ENCODE measurements at places on chromosomes 7 and 10.

GRCh38 chr7:2192831-2193534, 39.8 kb downstream of the MAD1L1 start:
- no peak for DNase-seq

DNA sequence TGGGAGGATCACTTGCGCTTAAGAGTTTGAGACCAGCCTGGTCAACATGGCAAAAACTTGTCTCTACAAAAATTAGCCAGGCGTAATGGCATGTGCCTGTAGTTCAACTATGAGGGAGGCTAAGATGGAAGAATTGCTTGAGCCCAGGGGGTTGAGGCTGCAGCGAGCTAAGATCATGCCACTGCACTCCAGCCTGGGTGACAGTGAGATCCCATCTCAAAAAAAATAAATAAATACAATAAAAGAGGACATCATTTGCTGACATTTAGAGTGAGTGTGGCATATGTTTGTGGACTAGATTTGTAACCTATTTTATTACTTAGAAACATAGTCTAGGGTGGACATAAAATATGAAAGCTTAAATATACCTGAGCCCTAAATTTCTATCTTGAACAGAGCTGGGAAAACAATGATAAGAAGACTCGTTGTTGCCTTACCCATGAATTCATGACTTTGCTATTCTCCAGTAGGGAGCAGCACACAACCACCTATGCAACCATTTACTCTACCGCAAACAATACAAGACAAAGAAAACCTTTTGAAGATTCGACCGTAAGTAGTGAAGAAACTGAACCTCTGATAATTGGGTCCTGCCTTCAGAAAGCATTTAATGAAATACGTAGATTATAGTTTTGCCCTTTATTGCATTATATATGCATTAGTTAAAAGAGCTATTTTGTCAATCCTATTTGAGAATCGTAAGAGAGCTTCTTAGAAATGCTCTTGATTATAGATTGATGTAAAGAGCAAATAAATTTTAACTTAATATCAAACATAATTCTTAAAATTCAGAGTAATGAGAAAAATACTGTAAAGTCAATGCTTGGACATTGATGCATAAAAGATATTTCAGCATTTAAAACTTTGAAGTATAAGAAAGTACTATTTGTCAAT, 83.5 kb downstream of the GNAT3 start:
- DNase-seq, result peak; percentile 79

GRCh38 chr7:24843821-24844434, 86.7 kb upstream of the GSDME start:
- no peak for DNase-seq

GRCh38 chr10:103451091-103451813, 918 bp downstream of the CALHM2 start:
- DNase-seq, result peak; percentile 71

- no peak for DNase-seq
Measured at GRCh38 chr10:100565206-100565985, 29.7 kb downstream of the HIF1AN start.

GRCh38 chr10:35876248-35876647, 234.2 kb upstream of the FZD8 start:
- DNase-seq, result no peak

- DNase-seq, result no peak
Measured at GRCh38 chr10:3251172-3251571, 78.6 kb upstream of the PITRM1 start.

GRCh38 chr7:128215739-128216138, 25.3 kb upstream of the LEP start:
- DNase-seq, result no peak

DNA sequence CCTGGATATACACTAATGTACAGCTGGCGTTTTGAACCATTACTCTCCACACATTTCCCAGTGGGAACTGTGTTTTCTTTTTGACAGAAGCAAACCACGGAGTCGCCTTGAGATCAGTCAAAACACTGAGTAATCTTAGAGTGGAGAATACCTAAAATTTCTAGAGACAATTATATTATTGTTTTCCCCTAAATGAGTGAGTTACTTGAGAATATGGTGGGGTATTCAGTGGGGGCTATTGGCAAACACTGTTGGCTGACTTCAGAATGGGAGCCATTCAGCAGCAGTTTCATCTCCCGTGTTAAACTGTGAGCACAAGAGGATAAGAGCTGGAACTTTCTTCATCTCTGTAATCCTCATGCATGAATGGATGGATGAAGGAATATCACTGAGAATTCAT, 6.2 kb downstream of the IL2RA start:
- DNase-seq, result peak; percentile 51

DNA sequence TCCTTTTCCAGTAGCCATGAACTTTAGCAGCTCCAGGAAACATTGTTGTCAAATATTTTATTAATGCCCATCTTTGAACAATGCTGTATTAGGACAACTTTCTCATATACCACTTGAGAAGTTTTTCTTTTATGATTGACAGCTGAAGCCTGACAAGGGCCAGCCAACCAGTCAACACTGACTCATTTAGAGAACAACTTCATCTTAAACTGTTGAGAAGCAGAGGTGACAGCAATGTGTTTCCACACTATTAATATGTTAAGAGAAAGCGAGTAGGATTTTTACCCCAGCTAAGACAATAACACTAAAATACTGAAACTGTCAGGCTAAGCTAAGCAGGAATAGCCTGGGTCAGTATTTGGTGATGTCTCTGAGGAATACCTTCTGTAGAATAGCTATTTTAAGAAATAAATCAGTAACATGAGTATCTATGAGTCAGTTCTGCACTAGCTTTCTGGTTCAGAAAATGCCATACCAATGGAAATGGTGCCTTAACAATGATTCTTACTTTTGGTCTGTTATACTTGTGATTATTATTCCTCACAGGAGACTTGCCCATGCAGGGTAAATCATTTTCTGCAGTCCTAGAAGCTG, 168.8 kb upstream of the POT1 start:
- no peak for DNase-seq

DNA sequence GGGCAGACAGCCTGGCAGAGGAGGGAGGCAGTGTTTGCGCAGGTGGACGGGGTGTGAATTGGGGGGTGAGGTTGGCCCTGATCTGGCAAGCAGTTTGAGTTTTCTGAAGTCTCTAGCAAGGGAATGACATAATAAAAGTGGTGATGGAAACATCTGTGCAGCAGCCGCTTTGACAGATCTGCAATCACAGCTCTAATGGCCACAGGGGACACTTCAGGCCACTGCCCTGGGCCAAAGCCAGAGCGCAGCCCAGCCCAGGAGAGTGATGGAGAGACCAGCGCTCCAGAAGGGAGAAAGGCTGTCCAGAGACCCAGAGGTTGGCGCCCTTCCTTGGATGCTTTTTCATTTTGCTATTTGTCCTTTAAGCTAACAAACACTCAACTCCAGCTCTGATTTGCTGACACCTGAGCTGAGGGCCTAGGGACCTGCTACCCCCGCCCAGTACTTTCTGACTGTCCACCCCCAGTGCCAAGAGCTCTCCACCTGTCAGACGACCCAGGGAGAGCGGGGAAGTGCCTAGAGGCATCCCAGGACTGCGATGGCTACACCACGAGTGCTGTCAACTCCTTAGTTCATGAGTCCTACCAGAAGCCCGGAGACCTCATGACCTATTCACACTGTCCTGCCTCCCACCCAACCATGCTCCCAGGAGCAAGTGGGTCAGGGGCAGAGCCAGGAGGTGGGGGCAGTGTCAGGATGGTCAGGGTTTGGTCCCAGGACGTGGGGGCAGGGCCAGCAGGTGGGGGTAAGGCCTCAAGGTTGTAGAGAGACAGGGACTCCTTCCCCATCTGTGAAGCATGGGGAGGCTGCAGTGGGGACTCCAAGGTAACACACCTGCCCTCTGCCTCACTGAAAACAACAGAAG, 112.6 kb downstream of the PRKAG2 start:
- no peak for DNase-seq

GRCh38 chr7:142447762-142448161, 189.9 kb upstream of the PRSS58 start:
- DNase-seq, result no peak

DNA sequence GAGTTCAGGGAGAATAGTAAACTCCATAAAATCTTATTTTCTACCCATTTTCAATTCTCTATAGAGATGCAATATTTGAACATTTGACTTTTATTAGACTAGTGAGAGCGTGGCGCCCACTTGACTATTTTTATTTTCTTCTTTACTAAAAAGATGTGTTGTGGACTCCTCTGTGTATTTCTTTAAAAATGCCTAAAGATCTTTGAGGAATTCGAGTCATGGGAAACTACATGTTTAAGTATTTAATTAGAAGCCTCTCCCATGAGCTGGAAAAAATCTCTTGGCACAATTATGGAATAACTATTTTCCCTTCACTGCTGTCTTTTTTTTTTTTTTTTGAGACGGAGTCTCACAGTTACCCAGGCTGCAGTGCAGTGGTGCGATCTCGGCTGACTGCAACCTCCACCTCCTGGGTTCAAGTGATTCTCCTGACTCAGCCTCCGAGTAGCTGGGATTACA, 124.2 kb downstream of the ARHGAP12 start:
- DNase-seq, result no peak

DNA sequence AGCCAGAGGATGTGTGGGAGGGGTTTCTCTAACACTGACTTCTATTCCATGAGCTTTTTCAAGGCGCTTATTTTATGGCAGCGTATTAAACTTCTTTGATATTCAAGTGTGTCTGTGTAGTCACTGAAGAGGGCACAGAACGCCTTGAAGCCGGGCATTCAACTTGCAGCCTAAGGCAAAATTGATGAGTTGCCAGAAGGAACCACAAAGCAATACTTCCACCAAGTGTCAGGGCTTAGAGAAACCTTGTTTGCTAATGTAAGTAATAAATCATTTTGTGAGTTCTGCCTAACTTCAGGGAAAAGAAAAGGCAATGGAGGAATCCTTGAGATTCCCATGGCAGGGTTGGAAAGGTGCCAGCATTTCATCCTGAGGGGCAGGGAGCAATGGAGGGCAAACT, 163.8 kb downstream of the LCOR start:
- DNase-seq, result no peak

- no peak for DNase-seq
Measured at GRCh38 chr7:116663744-116664143, 8.3 kb upstream of the MET start.

- DNase-seq, result no peak
Measured at GRCh38 chr7:138556771-138557484, 96.9 kb downstream of the TRIM24 start.

DNA sequence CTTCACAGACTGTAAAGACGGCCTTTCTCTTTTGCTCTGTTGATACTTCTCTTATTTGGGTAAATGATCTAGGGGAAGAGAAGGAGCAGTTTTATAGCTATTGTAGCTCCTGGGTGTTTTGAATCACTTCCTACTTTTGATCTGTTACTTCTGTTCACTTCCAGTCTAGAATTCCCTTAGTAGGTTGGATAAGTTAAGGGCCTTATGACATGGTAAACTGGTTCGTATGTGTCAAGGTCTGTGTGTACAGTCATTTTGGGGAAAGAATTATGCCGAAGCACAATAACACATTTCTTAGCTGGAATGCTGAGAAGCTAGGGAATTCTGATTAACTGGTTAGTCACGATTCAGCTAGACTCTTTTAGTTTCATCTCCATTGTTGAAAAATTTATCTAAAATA, 8.1 kb downstream of the DENND10 start:
- peak; percentile 63 for DNase-seq

- DNase-seq, result peak; percentile 7
Measured at GRCh38 chr7:101598986-101599771, 29.9 kb downstream of the MYL10 start.

DNA sequence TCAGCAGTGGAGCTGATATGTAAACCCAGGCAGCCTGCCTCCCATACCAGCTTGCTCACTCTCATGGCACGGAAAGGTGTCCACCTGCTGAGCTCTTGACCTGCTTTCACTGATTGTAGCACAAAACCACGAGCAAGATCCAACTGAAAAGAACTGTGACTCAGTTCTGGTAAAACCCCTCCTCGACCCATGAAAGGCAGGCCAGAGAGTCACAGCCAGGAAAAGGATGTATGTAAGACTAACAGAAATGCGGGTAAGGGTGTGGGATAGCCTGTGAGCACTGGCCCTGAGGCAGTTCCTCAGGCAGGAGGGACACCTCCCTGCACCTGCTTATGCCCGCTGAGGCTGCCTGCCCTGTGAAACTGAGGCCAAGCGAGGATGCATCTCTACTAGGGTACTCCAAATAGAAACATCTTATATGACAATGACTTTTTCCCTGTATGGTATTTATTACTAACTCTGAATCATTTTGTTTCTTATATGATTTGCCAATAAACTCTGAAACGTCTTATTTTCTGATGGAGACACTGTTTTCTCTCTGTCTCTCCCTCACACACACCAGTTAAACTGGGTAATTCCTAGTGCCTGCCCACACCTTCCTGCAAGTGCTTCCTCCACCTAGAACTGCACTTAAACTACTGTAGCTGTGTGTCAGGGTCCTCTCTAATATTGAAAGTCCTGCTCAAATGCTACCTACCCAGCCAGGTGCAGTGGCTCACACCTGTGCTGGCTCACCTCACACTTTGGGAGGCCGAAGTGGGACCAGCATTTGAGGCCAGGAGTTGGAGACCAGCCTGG, 73.3 kb upstream of the GHITM start:
- no peak for DNase-seq

GRCh38 chr7:24869572-24869971, 110.4 kb downstream of the OSBPL3 start:
- no peak for DNase-seq
